ENCODE measurements at places on chromosomes 12 and 14. TPM values are rescaled to one million over a fixed set of nuclear protein-coding genes. Genes with fewer than 3 reads are reported as not detected.

DNA sequence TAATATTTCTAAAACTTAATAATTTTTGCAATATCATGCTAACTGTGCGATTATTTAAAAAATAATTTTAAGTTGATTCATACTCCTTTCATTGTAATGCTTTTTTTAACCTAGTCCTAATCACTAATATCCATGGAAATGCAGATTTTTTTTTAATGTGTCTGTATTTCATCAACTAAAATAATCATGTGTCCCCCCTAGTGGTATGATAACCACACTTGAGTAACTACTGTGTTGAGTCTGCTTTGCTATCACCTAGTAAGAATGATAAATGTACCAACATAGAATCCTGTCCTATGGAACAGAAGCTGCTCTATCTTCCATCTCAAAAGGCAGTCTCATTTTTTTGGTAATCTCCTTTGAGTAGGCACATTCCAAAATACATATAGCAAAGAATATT is 19.1 kb upstream of the SYNE2 start:
- H3K27ac ChIP-seq = no peak overlapping the region
- no peaks in the 10 kb centered on the region for H3K36me3 ChIP-seq
- no peaks in the 10 kb centered on the region for H3K4me1 ChIP-seq
- H3K27me3 ChIP-seq = no peaks in the 10 kb centered on the region

DNA sequence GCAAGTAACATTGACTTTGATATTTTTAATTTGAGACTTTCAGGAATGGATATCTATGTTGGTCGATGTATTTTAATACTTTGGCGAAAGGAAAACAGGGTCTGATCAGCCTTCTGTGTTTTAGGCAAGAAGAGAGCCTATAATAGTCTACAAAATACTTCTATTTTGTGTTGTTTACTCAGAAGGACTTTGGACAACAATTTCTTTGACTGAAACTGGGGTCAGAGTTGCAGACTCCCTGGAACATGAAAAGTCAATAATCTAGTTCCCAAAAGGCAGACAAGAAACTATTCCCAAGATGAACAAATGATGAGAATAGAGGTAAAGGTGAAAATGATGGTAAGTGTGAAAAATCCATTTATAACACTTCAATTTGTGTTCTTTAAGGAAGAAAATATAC is 10.6 kb upstream of the NUBPL start:
- no peak overlapping the region for H3K27ac ChIP-seq
- peaks cover 40% of the 10 kb centered on the region for H3K27me3 ChIP-seq
- DNase-seq = no peak
- no peak overlapping the region for H3K4me3 ChIP-seq

DNA sequence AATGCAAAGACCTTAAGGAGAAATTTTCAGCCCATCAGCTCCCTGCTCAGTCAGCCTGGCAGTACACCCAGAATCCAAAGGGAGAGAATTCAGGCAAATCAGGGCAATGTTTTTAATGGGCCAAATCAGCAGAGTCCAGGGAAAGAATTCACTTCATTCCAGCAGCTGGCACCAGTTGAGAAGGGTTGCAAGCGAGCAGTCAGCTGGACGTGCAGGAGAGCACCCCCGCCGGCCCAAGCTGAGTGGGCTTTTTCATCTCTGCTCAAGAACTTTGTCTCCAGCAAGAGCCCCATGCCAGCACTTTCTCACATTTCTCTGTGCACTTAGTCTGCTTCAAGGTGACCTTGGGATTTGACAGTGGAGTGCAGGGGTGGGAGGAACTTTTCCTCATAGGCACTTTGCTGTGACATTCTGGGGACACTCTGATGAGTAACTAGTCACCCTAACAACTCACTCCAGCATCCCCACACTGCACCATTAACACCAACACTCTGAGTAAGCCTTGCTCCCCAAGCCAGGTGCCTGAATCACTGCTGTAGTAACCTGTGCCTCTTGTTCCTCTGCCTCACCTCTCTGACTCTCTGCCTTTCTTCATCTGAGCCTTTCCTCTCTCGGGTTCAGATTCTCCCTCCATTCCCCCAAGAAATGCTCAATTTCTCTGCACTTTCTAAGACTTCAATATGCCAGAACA is 2.2 kb downstream of the ENDOU start:
- H3K27ac ChIP-seq = no peak overlapping the region
- H3K4me1 ChIP-seq = peaks cover 32% of the 10 kb centered on the region
- H3K4me3 ChIP-seq = no peak overlapping the region

- H3K4me1 ChIP-seq = no peaks in the 10 kb centered on the region
- no peak overlapping the region for H3K4me3 ChIP-seq
- no peak for DNase-seq
- no peaks in the 10 kb centered on the region for H3K36me3 ChIP-seq
- no peak overlapping the region for H3K27ac ChIP-seq
These were observed 121.8 kb downstream of the BCL11B start for GRCh38 chr14:99150236-99150635.

- no peak overlapping the region for H3K4me3 ChIP-seq
- H3K27ac ChIP-seq = no peak overlapping the region
- H3K27me3 ChIP-seq = peaks cover 10% of the 10 kb centered on the region
- H3K4me1 ChIP-seq = no peaks in the 10 kb centered on the region
These were observed 57.2 kb upstream of the PELI2 start for GRCh38 chr14:56061051-56061450.

Gene CD4
- 219 TPM for total RNA-seq
